ENCODE measurements at places on chromosomes 4 and X.

DNA sequence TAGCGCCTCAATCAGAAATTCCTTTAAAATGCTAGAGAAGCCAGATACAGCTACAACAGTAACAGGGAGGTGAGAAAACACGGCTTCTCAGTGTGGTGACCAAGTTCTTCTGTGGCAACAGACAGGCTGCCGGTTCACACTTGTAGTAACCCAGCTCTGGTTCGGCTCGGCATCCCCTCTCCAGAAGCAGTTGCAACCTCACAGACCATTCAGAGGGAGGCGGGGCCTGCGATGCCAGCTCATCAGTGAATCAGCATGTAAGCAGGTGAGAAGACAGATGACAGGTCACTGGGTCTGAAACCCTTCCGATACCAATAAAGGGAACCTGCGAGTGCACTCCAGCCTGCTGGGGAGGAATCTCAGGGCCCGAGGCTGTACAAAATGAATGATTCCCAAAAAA is 251.0 kb downstream of the KCNIP4 start:
- no peak for DNase-seq

DNA sequence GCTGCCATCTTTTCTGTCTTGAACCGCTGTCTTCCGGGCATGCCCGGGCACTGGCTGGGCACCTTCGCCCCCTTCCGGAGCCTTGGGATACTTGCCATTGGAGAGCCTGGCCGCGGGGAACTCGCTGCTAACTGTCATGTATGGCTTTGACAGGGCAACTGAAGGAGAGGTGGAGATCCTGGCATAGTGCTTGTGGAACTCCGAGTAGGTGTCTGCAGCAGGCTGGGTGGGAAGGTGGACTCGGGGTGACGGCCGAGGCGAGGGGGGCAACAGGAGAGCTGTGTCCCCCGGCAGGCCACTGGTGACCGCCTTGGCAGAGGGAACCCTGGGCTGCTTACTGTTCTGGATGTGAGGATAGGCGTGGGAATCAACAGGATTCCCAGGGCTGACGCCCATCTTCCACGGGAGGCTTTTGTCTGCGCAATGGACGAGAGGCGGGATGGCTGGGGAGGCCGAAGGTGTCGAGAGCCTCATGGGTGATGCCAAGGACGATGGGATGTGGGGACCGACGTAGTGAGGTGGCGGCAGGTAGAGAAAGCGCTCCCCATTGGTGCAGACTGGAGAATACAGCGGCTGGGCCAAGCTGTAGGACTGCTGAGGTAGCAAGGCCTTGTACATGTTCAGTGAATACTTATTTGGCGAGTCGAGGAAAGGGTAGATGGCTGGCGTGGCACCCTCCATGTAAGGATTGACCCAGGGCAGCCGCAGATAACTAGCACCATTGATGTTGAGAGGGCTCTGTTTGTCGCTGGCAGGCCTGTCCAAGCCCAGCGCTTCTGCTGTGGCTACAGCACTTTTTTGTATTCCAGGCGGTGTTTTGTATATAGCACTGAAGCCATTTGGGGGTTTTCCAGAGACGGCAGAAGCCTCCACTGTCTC is 23.4 kb downstream of the BCOR start:
- DNase-seq, result no peak

GRCh38 chr4:151021637-151022334 is 6.7 kb upstream of the LRBA start:
- no peak for DNase-seq

DNA sequence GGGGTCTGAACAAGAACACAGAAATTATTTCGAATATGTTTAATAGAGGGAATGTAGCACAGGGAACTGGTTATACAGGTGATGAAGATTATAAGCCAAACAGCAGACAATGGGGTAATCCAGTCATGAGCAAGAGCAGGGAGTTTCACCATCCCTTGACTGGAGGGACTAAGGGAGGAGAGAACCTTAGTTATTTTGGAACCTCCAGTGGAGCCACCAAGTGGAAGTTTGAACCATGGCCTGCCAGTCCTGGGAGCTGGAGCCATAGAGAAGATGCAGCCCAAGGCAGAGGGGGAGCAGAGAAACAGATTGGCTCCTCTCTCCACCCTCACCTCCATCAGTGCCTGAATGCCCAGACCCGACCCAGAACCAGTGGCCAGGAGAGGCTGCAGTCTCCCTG is 264.6 kb upstream of the RASGEF1B start:
- DNase-seq, result peak; percentile 39

GRCh38 chr4:112451104-112451503 is 64.9 kb downstream of the NEUROG2 start:
- no peak for DNase-seq

DNA sequence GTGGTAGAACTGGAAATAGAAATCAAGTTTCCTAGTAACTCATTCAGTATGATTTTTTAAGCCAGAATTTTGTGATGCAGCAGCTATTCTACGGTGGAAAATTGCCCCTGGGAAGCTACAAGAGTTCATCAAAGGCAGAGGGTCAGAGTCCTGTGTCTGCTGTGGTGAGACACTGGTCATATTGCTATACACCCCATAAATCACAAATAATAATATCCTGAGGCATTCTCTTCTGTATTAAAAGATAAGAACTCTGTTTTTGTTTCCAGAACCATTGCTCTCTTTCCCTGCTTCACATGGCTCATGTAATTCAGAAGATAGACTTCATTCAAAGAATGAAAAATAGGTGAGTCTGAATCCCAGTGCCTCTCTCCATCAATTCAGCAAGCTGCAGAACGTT is 188.8 kb upstream of the NOCT start:
- DNase-seq, result no peak

DNA sequence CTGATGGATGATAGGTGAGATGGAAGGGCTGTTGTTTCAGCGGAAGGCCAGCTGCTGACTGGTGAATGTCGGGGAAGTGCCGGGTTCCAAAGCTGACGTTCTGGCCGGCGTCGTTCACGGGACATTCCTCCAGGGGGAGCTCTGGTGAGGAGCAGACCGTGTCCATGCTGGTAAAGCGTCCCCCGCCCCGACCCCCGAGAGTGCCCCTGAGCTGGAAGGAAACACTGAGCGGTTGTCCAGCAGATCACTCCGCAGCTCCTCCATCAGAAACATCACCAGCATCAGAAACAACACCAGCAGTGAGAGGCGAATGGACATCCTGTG is 18.6 kb upstream of the ADRA2C start:
- DNase-seq, result no peak

DNA sequence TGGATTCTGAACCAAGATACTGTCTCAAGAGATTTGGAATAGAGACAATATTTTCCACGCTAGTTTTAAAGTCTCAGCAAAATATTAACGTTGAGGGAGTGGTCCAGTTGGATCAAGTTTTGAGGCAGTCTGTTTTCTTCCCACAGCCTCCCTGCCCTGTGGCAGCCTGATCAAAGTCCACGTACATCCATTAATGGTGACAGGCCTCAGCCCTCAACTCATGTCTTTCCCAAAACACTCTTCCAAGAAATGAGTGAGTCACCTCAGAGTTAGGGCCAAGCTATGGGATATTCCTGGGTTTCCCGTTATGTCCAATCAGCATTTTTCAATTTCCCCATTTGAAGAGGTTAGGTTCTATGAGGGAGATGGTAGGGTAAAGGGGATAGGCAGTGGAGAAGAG is 28.5 kb downstream of the EGFL6 start:
- no peak for DNase-seq

- DNase-seq, result no peak
These were observed 15.3 kb downstream of the MRPL1 start for GRCh38 chr4:77877771-77878565.

- DNase-seq, result no peak
These were observed 557.4 kb upstream of the FTHL17 start for GRCh38 chrX:31629195-31629594.

DNA sequence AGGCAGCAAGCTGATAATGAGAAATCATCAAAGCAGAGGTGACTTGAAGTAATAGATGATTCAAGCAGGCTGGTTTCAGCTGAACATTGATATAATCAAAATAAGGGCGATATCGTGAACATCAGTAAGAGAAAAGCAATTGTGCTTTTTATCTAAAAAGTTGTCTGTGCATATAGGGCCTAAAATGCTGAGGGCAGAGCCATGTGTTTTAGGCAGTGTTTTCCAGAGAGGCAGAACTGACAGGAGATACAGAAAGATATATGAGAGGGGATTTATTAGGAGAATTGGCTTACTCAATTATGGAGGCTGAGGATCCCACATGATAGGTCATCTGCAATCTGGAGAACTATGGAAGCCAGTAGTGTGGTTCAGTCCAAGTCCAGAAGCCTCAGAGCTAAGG is 136.5 kb upstream of the NPY2R start:
- DNase-seq, result no peak

DNA sequence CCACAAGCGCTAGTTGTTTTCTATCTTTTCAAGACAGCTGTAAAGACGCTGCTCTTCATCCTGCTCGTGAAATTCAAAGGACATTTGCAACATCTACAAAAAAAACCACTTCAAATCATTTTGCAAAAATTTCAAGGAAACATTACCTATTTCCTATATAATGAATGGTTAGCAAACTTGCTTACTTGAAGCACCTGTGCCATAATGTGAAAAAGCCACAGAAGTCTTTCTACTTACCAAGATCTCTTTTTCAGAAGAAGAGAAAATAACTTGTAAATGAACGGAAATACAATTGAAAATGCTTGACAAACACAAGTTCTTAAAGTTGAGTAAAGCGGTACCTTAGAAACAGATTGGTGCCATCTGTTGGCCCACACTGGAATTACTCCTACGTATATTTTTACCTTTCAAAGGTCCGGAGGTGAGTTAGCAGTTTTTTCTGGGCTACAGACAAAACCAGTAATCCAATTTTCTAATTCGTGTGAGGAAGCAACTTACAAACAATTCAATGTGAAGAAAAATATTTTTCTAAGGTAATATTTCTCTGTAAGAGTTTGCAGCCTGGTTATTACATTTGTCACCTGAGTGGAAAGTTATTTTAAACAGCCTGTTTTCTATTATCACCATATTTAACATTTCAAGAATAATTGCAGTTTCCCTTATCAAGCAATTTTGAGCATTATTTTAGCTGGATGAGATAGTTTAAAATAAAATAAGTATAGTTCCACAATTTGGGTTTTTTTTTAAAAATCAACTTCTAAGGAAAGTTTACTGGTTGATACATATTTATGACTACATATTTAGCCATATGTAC is at the start of gene TLR6:
TLR6 (minus strand) TSS at position 294 of the 814 bp plus-strand sequence. CDS start 27,344 bp downstream, outside the sequence.
- DNase-seq, result peak; percentile 89

DNA sequence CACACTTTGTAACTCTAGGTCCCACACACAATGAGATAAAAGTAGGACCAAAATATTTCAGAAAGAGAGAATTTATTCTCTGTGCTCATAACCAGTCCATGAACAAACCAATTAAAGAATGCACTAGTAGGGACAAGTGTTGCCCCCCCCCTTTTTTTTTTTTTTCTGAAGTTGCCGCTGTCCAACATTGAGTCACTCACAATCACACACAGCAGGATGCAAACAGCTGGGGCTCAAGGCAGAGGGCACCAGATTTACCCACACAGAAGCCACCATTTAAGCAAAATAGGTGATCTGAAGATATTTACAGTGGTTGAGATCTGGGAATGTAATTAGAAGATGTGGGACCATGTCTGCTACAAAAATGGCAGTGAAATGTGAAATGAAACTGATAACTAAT is 850.9 kb upstream of the SLIT2 start:
- DNase-seq, result no peak

- no peak for DNase-seq
These were observed 18.8 kb upstream of the SYNPO2 start for GRCh38 chr4:118869808-118870342.

DNA sequence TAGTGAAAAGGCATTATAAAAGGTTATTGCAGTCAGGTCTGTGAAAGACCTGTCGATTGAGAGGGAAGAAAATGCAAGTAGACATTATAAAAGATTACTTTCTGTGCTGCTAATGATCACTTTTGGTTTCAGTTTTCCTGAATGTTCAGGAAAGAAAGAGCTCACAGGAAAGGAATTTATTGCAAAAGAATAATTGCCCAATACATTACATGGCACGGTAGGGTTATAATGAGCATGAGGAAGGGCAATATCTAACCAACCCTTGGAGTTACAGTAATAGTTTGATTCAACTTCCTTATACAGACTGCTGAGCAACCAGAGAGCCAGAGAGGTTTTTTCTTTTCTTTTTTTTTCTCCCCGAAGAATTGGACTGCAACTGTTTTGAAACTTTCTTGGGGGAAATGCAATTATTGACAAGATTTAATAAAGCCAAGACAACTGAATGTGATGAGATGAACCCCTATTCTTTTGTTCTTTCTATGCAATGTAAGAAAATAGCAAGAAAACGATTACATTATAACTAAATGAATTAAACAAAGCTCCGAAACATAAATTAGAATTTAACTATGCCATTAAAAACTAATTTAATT is 247.0 kb downstream of the C4orf33 start:
- DNase-seq, result peak; percentile 79

DNA sequence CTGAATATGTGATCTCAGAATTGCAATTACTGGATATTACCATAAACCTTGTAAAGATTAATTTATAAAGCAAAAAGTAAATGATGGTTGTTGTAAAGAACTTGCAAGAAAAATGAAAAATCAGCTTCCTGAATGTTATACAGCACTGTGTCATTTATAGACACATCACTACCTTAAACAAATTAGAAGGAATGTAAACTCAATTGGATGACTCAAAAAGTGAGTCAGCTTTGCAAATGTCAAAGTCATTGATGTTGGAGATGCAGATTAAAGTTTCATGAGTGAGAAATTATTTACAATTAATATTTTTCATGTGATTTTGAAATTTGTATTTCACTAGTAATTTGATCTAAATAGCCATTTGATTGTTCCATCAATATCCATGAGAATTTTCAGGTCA is 193.2 kb downstream of the RAPGEF2 start:
- no peak for DNase-seq

GRCh38 chr4:150045410-150045809 is 32.8 kb upstream of the DCLK2 start:
- DNase-seq, result no peak

GRCh38 chr4:20577702-20578101 is 122.6 kb upstream of the PACRGL start:
- DNase-seq, result no peak

DNA sequence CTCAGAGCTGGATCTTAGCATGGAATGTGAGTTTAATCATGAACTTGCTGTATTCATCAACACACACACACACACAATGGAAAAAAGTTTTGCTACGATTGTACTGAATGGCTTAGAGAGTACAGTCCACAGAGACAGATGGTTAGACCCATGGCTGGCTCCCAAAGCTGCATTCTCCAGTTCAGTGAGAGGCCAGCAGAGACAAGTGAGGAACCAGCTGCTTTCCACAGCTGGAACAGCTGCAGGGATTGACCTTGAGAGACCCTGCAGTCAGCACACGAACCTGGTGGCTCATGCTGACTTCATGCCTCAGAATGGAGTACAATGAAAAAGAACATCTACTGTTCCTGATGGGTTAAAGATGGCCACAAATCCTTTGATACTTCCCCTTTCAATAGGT is 94.5 kb downstream of the DHX15 start:
- DNase-seq, result no peak

Measured in inflammatory macrophage (primary cell).